ENCODE measurements at places on chromosomes 3 and 15. TPM values are rescaled to one million over a fixed set of nuclear protein-coding genes. Genes with fewer than 3 reads are reported as not detected.

GRCh38 chr3:32901005-32901932 lies 50.2 kb upstream of the CCR4 start:
- no peak for DNase-seq

Gene REC114
- not detected for total RNA-seq

GRCh38 chr3:43758592-43759225 lies 68.0 kb downstream of the ABHD5 start:
- DNase-seq, result no peak

Gene EFHB
- total RNA-seq, result 0.79 TPM

DNA sequence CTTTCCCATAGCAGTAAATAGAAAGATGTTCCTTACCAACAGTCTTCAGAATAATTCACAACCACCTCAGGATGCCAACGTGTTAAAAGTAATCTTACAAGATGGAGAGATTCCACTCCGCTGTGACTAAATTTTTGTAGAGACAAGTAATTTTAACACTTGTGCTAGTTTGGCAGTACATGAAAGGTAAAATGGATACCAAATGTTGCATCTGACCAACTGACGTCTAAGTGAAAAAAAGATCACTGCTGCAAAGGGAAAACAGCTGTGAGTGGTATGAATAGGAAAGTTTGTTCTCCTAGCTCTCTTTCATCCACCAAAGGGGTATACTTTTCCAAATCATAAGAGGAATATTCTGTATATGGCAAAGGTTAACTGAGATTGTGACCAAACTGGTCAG lies 2.6 kb downstream of the SPG21 start:
- peak; percentile 46 for DNase-seq

- DNase-seq, result no peak
These were observed 15.1 kb downstream of the TLNRD1 start for GRCh38 chr15:81015621-81016488.

DNA sequence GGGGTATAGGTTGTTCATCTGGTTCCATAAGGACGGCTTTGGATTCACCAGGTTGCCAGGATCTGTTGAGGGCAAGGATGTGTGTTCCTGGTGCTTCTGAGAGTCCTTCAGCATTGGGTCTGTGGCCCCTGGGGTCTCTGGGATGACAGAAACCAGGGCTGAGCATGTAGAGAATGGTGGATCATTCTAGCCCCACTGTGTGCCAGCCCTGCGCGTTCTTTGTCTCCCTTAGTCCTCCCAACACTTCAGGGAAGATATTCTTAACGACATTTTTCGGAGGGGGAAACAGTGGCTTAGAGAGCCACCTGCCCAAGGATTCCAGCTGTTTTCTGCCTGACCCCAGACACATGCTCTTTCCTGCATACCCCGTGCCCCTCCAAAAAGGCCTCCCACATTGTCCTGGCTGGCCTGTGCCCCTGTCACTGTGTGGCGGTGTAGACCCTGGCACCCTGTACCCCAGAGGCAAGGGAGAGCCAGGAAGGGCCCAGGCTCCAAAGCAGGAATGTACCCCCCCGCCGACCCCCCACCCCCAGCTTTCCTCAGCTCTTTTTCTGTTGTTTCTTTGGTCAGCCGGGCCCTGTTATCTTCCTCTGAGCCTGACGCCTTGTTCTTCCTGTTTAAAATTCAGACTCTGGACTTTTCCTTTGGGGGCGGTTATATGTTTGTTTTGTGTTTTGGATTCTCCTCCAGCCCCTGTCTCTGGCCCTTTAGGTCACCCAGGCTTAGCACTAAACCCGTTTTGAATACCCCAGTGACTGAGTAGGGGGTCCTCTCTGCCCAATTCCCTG lies 57.8 kb upstream of the SMAD6 start:
- DNase-seq, result no peak
